Fibroblast of villous mesenchyme (primary cell): ENCODE measurements at places on chromosomes 12 and 14. TPM values are rescaled to one million over a fixed set of nuclear protein-coding genes. Genes with fewer than 3 reads are reported as not detected.

KCNJ8 gene
- 5.2 and 19.4 TPM in 2 replicates for total RNA-seq

HHIPL1 gene
- 3.9 TPM in 2 replicates for total RNA-seq

GABARAPL1 gene
- total RNA-seq, result 61.2 and 131 TPM in 2 replicates

AKAP6 gene
- total RNA-seq, result 3.9 and 7.1 TPM in 2 replicates

TAS2R50 gene
- 5.8 and 7.3 TPM in 2 replicates for total RNA-seq

ABCD2 gene
- under 0.01 and 0.32 TPM in 2 replicates for total RNA-seq

SIX6 gene
- total RNA-seq, result not detected in 2 replicates

AICDA gene
- total RNA-seq, result not detected in 2 replicates

NUDT4 gene
- total RNA-seq, result 61.3 and 80.2 TPM in 2 replicates

PTGDR gene
- total RNA-seq, result 0.32 TPM in 1 of 2 replicates, not detected in the other

OAS1 gene
- under 0.01 and 0.86 TPM in 2 replicates for total RNA-seq

DNA sequence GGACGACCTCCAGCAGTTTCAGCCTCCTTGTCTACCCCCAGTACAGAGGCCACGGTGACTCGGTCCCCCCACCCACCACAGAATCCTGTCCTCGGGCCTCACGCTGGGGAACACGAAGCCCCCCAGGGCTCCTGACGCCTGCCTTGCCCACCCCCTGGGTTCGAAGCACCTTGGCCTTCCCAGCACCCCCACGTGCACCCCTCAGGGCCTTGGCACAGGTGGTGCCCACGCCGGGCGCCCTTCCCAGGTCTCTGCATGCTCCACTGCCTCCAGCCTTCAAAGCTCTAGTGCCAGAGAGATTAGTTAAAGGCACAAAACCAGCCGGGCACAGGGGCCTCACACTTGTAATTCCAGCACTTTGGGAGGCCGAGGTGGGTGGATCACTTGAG, 61.8 kb downstream of the NOC4L start:
- no peak for DNase-seq

DNA sequence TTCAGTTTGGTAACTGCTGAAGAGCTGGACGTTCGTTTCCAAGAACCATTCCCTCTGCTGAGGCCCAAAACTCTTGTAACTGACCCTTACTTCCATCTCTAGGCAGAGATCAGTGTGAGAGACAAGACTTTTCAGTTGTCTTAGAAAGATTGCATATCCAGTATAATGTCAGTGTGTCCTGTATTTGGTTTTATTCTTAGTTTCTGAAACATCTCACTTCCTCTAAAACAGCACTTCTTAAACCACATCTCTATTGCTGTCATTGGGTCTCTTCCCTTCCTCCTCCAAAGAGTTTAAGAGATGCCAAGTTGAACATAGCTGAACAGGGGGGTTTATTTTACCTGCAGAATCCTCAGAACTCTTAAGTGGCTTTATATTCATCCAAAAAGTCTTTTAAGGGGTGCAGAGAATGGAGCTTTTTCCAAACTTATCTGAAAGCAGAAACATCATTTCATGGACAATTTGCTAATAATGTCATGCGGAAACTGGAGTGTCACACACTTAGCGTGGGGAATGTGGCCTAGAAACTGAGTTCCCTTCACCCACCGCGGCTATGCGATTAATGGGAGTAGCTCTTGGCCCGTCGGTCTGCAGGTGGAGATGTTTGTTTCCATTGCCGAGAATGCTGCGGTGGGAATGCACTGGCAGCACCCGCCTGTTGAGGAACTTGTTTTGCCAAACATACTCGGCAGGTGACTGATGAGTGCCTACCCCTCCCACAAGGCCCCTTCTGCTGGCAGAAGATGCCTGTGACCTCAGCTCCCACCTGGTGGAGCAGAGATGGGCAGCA, 148.2 kb downstream of the ADGRD1 start:
- DNase-seq, result no peak

- DNase-seq, result no peak
These were observed 250.9 kb upstream of the CRY1 start for GRCh38 chr12:107344035-107344808.

DNA sequence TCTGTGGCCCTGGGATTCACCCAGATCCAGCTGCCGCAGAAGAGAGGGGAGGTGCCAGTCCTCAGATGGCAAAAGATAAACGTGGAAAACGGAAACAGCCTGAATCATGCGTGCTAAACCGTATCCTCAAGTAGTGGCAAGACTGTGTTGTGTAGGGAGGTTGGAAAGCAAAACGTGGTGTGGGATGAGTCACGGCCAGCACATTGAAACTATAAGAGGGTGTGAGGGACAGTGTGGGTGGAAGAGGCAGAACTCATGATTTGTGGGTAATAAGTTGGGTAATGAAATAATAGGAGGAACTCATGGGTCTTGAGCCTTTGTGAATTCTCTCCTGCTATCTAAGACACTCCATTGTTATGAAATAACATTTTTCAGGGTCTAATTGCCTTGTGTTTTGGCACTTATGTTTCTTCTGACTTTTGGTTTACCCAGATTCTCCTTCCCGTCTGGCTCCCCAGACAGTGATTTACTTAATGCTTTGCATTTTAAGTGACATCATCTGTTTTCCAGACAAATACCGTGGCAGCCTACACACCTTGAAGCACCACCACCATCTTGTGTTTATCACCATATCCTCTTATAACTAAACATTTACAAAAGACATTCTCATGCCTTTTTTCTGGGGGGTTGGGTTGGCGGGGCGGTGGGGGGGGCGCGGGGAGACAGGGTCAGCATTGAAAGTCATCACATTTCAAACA, 62.3 kb upstream of the PTCSC3 start:
- peak; percentile 2 for DNase-seq

DNA sequence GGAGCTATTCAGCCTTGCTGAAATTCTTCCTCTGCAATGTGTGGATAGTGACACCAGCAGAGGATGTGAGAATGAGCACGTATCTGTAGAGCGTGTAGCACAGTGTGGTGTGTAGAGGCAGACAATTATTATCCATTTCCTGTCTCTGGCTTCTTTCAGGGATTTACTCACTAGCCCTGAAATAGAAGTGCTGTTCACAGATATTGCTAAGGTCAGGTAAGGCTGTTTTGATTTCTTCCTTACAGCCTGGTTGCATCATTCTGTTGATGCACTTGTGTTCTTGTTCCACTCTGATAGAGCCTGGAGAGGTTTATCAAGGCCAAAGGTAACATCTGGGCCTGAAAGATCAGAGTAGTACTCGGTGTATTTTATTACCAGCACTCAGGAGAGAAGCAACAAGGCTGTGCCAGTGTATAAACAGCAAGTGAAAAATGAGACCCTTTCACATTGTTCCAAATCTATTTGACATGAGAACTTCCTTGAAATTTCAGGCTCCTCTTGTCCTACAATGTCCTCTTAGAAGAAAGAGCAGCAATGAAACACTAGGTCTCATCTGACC, 16.7 kb downstream of the ARG2 start:
- DNase-seq, result peak; percentile 44

DNA sequence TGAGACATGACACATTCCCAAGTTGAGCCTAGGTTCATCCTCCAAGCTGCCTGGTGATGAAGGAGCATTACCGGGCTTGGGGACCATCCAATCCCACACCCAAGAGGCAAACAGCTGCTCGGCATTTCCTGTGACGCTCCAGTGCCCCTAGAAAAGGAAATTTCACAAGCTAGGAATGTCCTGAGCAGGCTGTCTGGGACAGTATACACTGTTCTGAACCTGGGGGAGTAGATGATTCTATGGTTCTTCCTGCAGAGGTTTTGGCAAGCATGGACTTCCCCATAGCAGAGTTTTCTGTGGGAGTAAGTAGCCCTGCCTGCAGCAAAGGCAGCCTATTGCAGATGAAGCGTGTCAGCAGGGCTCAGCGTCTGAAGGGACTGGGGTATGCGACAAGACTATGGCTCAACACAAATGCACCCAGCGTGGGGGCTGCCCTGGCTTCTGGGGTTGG, 47.4 kb upstream of the SRSF5 start:
- DNase-seq, result peak; percentile 90

DNA sequence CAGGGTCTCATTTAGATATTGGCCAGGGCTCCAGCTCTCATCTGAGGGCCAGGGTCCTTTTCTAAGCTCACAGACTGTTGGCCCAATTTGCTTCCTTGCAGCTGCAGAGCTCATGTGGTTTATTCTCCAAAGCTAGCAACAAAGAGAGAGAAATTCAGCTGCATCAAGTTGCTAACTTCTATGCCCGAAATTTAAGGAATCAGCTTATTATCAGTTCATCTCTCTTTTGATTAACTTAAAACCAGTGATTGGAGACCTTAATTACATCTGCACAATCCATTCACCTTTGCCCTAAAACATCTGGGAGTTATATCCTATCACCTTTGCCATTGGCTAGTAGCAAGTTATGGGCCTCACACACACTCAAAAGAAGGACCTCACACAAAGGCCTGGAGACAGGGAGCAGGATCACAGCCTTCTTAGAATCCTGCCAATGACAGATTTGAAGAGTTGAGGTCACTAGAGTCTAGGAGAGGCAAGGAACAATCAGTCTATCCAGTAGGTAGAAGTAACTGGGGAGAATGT, 258.8 kb upstream of the GARIN6 start:
- no peak for DNase-seq

GRCh38 chr12:29198901-29199300, 49.8 kb downstream of the FAR2 start:
- no peak for DNase-seq

DNA sequence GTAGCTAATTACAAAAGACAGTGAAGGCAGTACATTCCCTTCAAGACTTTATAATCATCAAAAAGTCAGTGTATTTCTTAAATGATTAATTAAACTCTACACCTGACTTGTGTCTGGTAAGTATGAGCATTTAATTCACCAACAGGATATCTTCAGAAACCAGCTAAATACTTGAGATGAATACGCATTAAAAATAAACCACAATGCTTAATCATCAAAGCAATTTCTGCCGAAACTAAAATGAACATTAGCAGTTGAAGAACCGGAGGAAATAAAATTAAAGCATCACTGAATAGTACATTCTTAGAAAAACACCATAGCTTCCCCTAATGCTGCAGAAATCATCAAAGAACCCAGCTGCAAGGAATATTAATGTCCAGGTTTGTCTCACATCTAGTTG, 32.7 kb downstream of the SLC25A21 start:
- no peak for DNase-seq

DNA sequence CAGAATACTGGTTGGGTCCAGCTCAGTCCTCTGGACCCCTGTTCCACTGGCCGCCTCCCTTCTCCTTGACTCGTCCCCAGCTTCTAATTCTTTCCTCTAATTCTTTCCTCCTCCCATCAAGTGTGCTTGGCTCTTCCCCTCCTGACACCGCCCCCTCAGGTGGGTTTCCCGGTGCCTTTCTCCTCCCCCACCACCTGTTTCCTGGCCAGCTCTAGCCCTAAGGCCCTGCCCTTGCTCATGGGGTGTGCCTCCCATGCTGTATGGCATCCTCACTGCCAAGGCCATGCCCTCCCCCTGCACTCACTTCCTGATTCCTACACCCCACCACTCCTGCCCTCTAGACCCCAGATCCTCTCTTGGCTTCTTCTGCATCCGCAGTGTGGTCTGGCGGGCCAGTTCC, 12.1 kb upstream of the EML1 start:
- no peak for DNase-seq

DNA sequence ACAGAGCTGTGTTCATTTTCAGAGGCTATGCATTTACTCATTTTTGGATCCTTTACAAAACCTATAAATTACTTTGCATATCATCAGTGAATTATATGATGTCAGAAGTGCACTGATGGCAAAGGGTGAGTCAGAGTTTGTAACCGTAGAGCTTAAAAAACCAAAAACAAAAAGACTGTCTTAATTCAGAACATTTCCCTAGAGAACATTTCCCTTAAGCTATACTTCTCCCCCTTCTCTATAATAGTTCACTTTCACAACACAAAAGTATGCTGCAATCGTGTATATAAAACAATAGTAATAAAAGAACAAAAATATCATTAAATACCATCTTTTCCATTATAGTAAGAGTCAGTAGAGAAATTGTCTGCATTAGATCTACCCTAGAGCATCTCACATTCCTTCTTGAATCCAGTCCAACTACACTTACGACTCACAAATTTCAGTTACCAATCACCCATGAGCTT, 934.9 kb downstream of the LRFN5 start:
- DNase-seq, result peak; percentile 51

GRCh38 chr12:105921872-105922669, 216.7 kb downstream of the NUAK1 start:
- no peak for DNase-seq

DNA sequence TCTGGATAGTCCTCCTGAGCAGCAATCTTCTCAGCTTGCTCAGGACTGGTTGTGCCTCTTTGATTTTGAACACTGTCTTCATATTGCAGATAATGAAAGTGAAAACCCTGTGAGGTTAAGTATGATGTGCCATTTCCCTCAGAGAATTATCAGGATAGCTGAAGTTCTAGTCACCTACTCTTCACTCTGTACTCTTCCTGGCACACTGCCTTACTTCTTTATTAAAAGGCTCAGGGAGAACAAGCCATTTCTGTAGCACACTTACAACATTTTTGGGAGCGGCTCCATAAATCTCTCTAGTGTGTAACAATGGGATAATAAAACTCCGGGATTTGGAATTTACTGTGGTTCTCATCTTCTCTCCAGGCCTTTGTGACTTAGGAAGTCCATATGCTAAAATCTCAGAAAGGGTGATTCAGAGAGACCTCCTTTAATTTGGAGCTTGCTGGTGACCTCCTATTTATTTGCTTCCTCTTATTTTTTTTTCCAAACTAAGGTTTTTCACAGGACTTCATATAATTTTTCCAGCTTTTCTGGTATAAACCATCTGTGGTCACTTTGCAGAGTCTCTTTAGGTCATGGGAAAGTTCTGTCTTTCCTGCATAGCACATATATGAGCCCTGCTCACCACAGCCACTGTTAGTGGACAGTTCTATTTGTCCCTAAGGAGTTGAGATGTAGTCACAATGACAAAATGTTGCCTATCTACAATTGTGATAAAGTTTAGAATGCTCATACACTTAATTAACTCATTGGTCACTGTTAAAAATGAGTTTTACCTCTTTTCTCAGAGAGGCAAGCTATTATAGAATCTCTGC, 53.5 kb upstream of the LDHB start:
- peak; percentile 5 for DNase-seq

DNA sequence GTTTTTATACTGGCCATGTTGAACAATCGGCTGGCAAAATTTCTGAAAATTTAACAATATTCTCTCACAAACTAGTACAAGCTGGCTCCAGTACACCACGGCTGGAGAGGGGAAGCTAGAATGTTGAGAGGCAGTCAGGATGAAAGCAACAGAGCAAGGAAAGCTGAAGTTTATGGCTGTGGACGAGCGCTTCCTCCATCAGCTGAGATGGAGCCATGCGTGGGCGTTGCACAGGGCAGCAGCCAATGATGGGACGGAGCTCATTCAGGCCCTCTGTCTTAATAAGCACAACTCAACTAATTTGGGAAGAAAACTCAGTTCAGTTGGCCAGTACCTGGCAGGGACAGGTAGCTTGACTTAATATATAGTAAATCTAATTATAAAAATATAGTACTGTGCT, 14.1 kb upstream of the DCP1B start:
- no peak for DNase-seq

- no peak for DNase-seq
These were observed 788 bp downstream of the SFSWAP start for GRCh38 chr12:131711551-131712205.

GRCh38 chr12:124842073-124842749, 21.5 kb downstream of the SCARB1 start:
- peak; percentile 28 for DNase-seq

DNA sequence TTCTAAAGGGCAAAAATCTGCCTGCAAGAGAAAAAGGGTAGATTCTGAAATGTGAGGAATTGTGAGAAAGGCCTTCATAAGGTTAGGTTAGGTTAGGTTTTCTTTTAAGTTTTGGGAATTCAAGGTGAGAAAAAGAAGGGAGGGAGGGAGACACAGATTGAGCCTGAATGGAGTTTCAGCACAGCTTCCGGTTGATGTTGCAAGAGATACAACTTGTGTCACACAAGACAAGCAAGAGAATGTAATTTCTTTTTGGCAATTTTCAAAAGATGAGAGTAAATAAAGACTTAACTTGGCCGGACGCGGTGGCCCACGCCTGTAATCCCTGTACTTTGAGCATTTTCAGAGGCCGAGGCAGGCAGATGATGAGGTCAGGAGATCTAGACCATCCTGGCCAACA, 63.8 kb downstream of the CPSF2 start:
- no peak for DNase-seq
